ENCODE measurements at places on chromosomes 5 and 9.

DNA sequence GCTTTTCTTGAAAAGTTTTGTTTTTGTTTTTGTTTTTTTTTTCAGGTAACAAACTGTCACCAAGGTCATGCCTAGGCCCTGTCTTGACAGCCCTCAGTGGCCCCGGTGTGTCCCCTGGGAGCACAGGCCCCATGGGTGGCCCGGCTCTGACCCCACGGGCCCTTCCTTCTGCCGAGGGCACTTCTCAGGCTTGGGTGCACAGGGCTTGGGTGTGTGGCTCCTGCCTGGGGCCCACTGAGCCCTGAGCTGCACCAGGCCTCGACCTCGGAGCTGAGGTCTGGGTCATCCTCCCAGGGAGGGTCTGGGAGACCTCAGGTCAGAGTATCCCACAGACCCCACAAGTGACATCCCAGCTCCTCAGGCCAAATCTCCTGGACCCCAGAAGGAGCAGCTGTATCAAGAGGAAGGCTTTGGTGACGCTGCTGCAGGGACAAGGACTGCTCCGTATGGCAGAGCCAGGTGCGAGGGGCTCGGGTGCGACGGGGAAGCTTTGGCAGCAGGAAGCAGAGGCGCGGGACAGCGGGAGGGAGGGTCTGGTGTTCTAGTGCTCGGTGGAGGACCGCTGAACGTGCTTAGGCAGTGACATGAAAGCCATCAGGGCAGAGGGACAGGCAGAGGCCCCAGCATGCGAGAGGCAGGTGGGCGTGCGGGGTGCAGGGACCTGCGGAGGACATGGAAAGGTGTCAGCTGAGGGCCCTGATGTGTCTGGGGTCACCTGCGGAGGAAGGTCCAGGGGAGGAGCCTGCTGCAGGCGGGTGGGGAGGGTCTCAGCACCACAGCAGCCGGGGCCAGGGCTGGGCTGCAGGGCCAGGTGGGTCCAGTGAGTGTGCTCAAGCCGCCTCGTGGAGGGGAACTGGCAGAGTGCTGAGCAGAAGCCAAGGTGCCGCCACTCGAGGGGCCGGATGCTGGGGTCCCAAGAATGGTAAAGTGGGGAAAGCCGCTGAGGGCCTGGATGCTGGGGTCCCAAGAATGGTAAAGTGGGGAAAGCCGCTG lies 18.4 kb upstream of the SLC9A3 start:
- DNase-seq: no peak

GRCh38 chr9:87233899-87234455 lies 263.7 kb upstream of the DAPK1 start:
- DNase-seq: no peak

- DNase-seq: no peak
These were observed 25.1 kb downstream of the CARTPT start for GRCh38 chr5:71744009-71744790.

DNA sequence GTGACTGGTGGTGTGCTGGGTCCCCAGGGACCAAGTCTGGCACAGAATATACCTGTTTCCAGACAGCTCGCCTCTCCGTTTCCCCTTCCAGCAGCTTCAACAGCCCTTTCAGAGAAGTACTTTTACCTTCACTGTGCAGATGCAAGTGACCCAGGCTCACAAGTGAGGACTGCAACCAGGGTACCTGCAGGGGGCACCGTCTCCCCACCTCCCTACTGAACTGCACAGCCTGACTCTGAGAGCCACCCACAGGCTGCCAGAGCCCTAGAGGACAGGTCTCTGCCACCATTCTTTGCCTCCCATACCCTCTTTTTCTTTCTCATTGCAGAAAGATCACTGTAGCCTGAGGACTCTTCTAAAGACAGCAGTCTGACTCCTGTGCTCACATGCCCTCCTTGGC lies 15.4 kb downstream of the IL9 start:
- no peak for DNase-seq

DNA sequence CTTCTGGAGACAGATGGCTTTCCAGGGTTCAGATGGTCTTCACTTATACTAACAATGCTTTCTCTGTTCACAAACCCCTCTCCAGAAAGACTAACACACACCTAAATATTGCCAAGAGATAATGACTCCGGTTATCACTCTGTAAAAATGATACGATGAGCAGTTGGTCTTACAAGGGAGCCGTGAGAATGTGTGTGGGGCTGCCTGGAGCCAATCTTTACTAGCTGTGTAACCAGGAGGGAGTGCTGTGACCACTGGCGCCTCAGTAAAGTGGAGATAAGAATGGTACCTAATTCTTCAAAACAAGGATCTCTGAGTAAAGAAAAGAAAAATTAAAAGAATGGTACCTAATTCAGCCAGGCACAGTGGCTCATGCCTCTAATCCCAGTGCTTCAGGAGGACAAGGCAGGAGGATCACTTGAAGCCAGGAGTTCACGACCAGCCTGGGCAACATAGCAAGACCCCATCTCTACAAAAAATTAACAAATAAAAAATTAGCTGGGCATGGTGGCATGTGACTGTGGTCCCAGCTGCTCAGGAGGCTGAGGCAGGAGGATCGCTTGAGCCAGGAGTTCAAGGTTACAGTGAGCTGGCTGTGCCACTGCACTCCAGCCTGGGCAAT lies 39.9 kb upstream of the IL17B start:
- DNase-seq: no peak

- no peak for DNase-seq
These were observed 16.8 kb downstream of the NR6A1 start for GRCh38 chr9:124754289-124754688.

- no peak for DNase-seq
These were observed 24.2 kb upstream of the KIF12 start for GRCh38 chr9:114123031-114123977.

- DNase-seq: no peak
These were observed 17.2 kb downstream of the TMEM252 start for GRCh38 chr9:68523367-68523936.

DNA sequence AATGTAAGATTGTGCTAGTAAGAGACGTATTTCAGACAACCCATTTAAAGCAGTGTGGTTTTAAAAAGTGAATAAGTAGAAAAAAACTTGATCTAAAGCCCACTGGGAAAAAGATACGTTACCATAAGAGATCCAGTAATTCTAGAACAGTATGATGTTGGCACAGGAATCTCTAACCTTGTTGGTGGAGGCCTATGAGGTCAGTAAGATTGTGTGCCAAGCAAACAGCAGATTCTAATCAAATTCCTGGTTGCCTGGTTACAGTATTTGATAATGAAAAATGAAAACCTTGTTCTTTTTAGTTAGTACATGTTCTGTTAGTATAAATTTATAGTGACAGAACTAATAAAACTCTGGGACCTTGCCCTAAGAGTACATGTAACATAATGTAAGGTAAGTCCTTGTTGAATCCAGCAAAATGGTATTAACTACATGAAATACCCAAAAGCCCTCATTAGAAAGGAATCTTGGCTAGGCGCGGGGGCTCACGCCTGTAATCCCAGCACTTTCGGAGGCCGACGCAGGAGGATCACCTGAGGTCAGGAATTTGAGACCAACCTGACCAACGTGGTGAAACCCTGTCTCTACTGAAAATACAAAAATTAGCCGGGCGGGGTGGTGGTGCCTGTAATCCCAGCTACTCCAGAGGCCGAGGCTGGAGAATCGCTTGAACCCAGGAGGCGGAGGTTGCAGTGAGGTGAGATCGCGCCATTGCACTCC lies 33.2 kb upstream of the DMXL1 start:
- no peak for DNase-seq

GRCh38 chr9:69981686-69982445 lies 61.8 kb upstream of the MAMDC2 start:
- no peak for DNase-seq

GRCh38 chr9:7289773-7290172 lies 509.8 kb downstream of the DMAC1 start:
- DNase-seq: no peak

GRCh38 chr5:76403766-76404222 lies 709 bp downstream of the IQGAP2 start:
- DNase-seq: peak; percentile 48

DNA sequence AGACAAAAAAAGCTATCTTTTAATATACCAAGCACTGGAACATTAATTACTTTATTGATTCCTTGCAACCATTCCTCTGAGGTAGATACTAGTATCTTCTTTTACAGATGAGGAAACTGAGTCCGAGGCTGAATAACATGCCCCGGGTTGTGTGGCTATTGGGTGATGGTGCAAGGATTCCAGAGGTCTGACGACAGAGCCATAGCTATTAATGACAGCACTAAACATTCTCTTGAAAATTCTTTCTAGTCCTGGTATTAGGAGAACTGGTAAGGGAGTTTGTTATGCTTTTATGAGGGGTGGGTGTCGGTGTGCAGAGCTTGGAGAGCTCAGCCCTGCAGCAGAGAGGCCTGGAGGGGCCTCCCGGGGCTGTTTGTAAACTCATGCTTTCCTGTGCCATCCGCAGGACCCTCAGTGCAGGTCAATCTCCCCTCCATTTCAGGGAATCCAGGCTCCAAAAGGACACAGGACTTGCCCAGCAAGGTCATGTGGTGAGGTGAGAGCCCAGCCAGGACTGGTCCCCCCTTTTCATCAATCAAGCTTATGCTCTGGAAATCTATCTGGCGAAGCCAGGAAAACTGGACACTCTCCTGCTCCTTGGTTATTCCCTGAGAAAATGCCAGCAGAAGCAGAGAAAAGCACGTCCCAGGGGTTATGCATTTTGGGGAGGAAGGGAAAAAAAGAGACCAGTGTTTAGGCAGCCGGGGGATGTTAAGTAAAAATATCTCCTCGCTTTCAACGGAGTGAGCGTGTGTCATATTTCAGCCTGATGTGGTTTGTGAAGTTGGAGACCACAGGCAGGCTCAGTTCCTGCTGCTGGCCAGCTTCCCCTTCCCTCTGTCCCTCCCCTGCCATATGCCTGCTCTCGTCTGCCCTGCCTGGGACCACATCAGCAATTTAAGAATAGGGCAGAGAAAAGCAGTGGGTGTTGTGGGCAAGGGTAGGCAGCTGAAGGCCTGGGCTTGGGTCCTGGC lies 3.7 kb downstream of the GSN start:
- DNase-seq: no peak
